Activated CD4-positive, alpha-beta T cell treated with anti-CD3 and anti-CD28 coated beads for 4 hours (primary cell): ENCODE measurements at places on chromosomes 5 and 9.

- DNase-seq, result no peak
These were observed 28.8 kb downstream of the SLC46A2 start for GRCh38 chr9:112861638-112862555.

GRCh38 chr9:82037126-82037525 is 48.6 kb downstream of the SPATA31D1 start:
- no peak for DNase-seq

GRCh38 chr5:30960036-30960435 is 233.4 kb upstream of the CDH6 start:
- DNase-seq, result no peak

- no peak for DNase-seq
These were observed 40.0 kb downstream of the MARCHF6 start for GRCh38 chr5:10393491-10393890.

- DNase-seq, result no peak
These were observed 41.5 kb downstream of the TTLL11 start for GRCh38 chr9:122051351-122052321.

GRCh38 chr9:73863924-73864323 is 633.2 kb upstream of the RORB start:
- no peak for DNase-seq

- no peak for DNase-seq
These were observed 8.4 kb downstream of the MATR3 start for GRCh38 chr5:139301808-139302499.

- DNase-seq, result peak; percentile 80
These were observed at the start of gene FNBP1 for GRCh38 chr9:130042885-130043653. TSS of gene FNBP1 (minus strand) at chr9:130043189. CDS start at chr9:130042975, 214 bp downstream.

DNA sequence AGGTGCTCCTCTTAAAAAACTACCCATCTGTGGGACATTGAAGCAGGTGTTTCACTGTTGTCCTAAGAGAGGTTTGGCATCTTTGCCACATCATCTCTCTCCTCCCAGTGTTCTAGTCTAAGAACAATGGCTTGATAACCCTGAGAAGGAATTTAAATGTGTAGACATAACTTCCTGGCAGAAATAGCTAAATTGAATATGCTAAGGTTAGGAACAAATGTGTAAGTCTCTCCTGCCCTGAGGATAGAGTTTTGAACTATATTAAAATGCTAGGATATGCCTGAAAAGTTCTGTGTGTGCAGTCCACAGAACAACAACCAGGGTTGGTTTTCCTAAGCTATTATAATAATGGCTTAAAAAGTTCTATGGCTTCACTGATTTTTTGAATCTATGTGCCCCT is 106.6 kb downstream of the LRRC70 start:
- no peak for DNase-seq

GRCh38 chr5:75736273-75736672 is 19.0 kb upstream of the POC5 start:
- no peak for DNase-seq

DNA sequence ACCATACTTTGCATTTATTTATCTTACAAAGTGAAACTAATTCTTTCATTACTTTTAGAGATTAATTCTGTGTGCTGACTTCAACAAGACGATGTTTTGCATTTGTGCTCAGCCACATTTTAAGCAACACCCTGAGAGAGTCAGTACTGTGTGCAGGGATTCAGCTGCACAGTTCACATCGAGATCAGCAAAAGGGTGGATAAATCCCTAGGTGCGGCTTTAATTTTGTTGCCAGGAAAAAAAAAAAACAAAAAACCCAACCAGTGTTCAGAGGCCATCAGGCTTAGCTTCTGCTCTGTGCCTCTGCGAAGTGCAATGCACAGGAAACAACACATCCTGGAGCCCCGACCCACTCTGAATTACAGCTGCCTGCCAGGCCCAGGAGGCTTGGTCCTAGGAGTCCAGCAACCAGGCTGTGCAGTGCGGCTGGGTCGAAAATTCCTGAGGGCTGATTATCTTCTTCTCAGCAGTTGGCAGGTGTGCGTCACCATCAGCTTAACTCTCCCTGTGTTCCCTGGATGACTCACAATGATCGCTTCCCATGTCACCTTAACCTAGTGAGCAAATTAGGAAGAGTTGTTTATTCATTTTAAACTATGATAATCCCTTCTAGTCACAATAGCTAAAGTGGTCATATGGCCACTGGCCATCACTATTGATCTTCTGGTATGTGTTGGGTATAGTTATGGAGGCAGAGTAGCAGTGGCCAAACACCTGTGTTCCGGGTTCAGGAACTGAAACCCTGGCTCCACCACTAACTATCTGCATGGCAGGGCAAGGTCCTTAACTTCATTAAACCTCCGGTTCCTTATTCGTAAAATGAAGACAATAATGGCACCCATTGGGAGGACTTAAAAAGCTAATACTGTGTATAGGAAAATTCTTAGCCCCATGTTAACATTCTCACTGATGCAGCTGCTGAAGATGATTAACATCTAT is 31.2 kb upstream of the NDUFB6 start:
- DNase-seq, result no peak

DNA sequence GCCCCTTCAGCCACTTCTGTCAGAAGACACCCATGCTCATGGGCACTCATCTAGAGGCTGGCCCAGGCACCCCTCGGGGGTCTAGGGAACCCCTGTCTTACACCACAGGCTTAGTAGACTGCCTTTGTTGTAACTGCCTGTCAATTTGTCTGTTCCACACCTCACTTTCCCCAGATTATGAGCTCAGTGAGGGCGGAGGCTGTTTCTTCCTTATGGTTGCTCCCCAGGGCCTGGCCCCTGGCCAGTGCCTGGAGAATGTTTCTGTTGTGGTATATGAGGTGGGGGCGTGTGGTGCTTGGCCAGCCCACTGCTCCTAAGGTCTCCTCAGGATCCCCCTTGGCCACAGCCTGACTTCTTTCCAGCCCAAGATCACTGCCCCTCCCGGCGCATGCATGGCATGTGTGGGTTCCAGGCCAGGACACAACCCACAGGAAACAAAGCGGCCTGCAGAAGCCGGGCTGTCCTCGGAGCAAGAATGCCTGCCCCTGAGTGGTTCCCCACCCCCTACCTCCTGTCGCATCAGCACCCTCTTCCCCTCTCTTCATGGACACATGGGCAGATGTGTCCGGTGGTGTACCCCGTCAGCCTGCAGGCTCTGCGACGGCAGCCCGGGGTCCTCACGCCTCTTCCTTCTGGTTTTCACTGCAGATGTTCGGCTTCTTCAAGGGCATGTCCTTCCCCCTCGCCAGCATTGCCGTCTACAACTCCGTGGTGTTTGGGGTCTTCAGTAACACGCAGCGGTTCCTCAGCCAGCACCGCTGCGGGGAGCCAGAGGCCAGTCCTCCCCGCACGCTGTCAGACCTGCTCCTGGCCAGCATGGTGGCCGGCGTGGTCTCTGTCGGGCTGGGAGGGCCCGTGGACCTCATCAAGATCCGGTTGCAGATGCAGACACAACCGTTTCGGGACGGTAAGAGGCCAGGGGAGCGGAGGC is 17.7 kb downstream of the SLC25A48 start:
- no peak for DNase-seq

DNA sequence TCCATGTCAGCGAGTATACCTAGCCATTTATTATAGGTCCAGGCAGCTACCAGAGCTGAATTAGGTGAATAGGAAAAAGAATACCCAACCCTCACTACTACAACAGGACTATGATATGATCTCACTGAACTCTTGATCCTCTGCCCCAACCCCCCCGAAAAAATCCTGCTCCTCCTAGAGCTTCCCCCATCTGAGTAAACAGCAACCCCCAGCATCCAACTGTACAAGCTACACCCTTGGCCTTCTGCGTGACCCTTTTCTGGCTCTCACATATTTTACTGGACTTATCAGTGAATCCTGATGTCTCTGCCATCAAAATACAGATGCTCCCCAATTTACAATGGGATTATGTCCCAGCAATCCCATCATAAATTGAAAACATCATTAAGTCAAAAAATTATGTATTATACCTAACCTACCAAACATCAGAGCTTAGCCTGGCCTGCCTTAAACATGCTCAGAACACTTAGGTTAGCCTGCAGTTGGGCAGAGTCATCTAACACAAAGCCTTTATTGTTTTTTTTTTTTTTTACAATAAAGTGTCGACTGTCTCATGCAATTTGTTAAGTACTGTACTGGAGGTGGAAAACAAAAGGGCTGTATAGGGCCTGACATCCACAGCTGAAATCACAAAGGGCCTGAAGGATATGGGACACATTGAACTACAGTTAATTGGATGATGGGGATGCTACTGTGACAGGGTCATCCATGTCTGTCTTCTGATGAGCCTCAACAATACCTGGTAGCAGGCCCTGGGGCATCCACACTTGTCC is 128.9 kb upstream of the ERCC6L2 start:
- no peak for DNase-seq

GRCh38 chr9:94741866-94742265 is 15.4 kb downstream of the AOPEP start:
- DNase-seq, result no peak

GRCh38 chr5:181058786-181059296 is 18.8 kb downstream of the BTNL9 start:
- no peak for DNase-seq

GRCh38 chr5:172003746-172004145 is 2.7 kb downstream of the FBXW11 start:
- no peak for DNase-seq

- DNase-seq, result no peak
These were observed 20.4 kb upstream of the BRD3 start for GRCh38 chr9:134088063-134088725.

- DNase-seq, result no peak
These were observed 319.3 kb upstream of the ADAMTSL1 start for GRCh38 chr9:18154661-18155060.

DNA sequence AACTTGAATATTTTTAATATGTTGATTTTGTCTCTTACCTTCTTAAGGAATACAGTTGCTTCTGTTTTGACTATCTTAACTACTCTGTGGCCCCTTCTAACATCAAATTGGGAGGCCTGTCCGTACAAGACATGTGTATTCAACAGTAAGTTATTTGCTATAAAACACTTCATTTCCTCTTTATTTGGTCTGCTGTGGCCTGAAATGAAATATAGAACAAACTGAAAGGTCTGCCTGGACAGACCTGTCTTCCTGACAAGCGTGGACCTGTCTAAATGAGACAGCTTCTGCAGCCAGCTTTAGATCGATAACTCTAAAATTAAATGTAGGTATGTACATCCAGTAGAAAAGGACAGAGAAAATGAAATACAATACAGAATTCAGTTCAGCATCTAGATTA is 2.2 kb upstream of the LPAR1 start:
- no peak for DNase-seq

DNA sequence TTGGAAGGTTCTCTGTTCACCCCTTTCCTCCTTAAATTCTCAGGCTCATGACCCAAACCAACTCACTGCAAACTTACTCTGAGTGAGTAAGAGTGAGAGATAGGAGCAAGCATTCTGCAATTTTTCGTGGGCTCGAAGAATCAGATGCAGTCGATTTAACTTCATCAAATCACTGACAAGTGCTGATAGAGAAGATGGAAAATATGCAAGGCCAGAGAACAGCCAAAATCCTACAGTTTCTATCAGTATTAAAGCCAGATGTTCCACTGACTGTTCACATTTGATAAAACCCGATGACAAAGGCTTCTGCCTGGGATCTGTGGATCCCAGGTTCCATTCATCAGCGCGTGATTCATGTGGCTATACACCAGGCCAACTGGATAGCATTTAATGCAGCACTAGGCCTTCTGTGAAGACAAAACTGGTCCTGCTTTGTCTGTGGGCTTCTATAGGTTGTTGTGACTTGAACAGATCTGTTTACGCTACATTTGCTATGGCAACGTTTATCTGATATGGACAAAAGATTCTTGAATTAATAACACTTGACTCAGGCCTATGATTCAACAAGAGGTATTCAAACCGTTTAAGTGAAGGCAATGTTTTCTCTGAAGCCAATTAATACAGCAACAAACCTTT is 251.2 kb downstream of the NFIB start:
- no peak for DNase-seq

GRCh38 chr9:91163773-91164471 is 197.8 kb downstream of the AUH start:
- DNase-seq, result no peak

DNA sequence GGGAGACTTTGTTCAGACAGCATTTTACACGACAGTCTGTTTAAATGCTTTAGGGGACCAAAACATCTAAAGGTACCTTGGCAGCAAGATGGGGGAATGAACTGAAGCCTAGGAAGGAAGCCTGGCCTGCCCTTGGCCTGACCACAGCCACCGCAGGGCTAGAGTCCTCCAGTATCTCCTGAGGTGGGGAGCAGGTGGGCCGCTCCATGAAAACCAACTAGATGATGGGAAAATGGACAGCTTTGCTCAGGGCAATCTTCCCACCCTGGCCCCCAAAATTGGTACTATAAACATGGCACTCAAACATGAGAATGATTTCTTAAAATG is 153.3 kb downstream of the AUH start:
- no peak for DNase-seq

DNA sequence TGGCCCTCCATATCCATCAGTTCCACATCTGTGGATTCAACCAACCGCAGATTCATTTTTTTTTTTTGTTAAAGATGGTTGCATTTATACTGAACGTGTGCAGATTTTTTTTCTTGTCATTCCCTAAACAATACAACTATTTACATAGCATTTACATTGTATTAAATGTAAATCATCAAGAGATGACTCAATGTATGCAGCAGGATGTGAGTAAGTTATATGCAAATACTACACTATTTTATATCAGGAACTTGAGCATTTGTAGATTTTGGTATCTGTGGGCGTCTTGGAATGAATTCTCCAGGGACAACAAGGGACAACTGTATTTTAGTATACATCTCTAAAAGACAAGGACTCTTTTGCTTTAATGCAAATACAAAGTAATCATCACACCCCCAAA is 299.2 kb upstream of the ZNF608 start:
- no peak for DNase-seq

GRCh38 chr9:18428661-18429060 is 45.3 kb upstream of the ADAMTSL1 start:
- DNase-seq, result no peak

DNA sequence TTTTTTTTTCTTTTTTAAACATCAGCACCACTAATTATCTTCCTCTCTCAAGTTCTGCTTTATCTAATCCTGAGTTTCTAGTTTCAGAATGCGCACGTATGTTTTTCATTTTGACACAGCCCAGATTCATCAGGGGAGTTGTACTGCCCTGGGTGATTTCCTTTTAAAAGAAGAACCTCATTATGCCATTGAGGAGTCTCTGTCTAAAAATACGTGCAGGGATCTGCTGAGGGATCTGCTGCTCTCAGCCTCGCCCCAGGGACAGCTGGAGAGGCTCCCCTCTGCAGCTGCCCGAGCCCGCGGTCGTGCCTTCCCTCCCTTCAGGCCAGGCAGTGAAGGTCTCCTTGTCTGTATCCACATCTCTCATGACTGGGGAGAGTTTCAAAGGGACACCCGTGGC is 273.1 kb downstream of the ARHGEF28 start:
- DNase-seq, result no peak

DNA sequence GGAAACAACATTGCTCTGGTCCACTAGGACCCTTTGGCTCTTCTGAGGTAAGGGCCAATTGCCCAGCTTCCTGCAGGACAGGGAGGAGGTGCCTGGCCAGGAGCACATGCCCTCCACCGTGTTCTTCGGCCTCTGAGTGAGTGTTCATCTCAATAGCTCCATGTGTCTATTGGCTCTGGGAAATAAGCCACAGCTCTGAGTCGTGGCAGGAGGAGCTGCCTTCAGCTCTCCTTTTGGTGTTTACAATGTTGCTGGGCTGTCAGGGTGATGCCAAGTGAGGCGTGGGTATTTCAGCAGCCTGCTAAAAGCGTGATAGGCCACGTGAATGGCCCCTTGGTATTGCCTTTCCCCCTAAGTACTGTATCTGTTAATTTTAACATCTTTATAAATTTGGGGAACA is 26.6 kb downstream of the GADD45G start:
- DNase-seq, result no peak
